ENCODE measurements at places on chromosomes 5 and 9.

- no peak for DNase-seq
Observed at GRCh38 chr5:57504357-57504756, 21.7 kb upstream of the ACTBL2 start.

DNA sequence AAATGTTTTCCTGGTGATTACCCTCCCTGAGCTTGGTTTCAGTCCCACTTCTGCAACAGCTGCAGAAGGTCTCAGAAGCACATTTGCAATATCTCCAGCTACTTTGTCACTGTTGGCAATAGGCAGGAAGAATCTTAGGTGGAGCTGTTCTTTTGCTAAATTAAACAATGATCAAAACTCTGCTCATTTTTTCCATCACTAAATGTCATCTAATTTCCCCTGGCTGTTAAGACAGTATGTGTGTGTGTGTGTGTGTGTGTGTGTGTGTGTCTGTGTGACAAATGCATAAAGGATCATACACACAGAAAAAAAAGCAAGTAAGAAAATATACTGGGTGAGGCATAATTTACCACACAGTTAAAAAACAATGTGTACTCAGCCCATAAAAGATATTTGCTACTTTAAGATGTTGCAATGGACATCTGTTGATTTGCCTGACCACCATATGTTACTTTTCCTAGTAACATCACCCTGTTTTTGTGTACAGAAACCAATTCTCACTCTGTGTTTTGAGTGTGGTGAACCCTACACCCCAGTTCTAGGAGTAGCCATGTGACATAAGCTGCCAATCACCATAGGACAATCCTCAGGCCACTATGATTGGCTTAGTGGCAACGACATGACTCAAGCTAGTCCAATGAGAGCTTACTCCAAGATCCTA, 572.6 kb upstream of the CLINT1 start:
- DNase-seq: peak; percentile 22

DNA sequence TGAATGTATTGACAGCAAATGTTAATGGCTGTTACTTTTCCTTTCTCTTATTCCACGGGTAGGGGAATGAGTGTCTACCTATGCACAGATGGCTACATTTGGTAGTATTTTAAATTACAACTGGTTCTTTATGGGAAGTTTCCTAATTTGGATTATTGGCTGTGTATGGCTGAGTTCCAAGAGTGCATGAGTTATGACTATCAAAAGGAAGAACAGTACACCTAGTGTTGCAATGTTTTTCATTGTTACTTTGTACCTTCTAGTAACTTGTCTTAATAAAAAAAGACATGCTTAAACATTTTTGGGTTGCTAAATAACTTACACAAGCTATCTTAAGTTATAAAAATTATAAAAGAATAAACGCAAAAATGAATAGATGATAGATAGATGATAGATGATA, 35.8 kb upstream of the MAMDC2 start:
- no peak for DNase-seq

DNA sequence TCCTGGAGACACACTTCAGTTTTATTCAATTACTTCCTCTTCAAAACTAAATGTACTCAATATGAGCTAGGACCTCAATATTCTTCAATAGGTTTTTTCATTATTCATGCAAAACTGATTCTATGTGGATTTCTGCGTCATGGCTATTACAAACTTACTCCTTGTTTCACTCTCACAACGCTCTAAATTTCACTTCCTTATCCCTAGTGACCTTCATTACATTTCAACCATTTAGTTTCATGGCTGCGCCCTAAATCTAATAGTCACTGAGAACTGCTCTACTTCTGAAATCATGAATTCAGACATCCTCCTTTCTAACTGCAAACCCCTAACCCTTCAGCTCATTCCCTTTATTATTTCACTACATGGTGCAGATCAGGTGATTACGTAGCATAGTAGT, 93.9 kb downstream of the SLC25A46 start:
- DNase-seq: no peak

- no peak for DNase-seq
Observed at GRCh38 chr9:69590266-69590665, 81.9 kb downstream of the APBA1 start.

DNA sequence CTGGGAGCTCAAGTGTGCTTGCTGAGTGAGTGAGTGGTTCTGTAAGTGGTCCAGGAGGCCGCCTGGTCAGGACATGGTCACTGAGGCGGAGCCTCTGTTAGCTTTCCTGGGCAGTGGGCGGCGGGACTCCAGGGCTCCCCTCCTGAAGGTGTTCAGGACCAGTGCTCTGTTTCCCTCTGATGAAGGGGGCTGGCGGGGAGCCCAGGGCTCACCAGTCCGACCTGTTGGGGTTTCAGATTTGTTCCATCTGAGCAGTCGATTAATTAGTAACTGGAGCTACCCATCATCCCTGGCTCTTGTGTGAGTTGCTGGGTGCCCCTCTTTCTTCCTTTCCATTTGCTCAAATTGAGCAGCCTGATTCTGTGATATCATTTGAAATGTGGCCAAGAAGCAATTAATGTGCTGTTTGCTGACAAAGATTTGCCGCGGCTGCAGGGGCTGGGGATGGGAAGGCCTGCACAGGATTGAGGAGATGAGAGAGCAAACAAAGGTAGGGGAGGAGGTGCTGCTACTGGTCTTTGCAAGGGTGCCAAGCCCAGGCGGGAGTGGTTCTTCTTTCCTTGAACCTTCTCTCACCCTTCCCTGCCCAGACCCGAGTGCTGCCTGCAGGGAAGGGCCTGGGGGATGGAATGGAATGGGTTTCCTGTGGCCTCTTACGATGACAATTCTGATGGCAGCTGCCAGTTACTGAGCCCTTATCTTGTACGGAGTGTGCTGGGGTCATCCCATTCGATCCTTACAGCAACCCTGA, 92.8 kb upstream of the PITX1 start:
- no peak for DNase-seq

DNA sequence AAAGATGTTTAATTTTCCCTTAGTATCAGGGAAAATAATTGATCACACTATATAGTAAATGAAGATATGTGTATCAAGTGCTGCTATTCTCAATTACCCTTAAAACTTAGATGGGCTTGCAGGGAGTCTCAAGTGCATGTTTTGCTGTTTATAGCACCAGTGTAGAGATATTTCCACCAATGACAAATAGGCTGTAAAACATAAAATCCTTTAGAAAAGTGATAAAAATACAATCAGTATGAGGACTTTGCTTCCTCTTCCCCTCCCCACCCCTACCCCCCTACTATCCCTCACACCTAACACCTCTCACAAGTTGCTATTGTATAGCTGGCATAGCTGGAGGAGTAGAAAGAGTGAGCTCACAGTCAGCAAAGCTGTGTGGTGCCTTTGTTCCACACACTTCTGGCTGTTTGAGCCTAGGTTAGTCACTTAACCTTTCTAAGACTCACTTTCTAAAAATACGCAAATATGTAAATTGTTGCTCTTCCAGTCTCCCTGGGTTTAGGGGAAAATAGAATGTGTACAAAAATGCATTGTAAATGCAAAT, 93.1 kb downstream of the PDE4D start:
- DNase-seq: no peak

- no peak for DNase-seq
Observed at GRCh38 chr9:101457003-101457402, 21.4 kb upstream of the ALDOB start.

- DNase-seq: no peak
Observed at GRCh38 chr5:88130211-88130815, 138.3 kb downstream of the TMEM161B start.

GRCh38 chr5:54619731-54620130, 102.2 kb downstream of the SNX18 start:
- DNase-seq: no peak

GRCh38 chr5:61362796-61363368, 30.8 kb downstream of the ZSWIM6 start:
- DNase-seq: no peak

- DNase-seq: peak; percentile 50
Observed at GRCh38 chr9:94847486-94847885, 121.0 kb downstream of the AOPEP start.

DNA sequence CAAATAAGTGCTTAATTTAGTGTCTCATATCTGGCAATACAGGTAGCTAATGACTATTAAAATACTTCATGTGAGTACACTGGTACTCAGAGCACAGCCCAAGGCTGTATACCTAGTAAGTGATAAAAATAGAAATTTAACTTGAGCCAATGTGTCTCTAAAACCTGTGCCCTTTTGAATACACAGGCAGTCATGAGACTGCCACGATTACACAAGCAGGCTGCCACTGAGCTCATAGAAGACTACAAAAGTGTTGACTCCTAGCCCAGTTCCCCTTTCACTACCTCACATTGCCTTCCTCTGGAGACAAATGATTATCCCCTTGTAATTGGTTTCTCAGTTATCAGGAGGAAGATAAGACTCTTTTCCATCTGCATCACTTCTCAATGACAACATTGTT, 66.3 kb upstream of the PAPPA start:
- no peak for DNase-seq

GRCh38 chr9:17955409-17955808, 376.5 kb downstream of the SH3GL2 start:
- no peak for DNase-seq

- no peak for DNase-seq
Observed at GRCh38 chr5:39156082-39156481, 63.3 kb downstream of the FYB1 start.

DNA sequence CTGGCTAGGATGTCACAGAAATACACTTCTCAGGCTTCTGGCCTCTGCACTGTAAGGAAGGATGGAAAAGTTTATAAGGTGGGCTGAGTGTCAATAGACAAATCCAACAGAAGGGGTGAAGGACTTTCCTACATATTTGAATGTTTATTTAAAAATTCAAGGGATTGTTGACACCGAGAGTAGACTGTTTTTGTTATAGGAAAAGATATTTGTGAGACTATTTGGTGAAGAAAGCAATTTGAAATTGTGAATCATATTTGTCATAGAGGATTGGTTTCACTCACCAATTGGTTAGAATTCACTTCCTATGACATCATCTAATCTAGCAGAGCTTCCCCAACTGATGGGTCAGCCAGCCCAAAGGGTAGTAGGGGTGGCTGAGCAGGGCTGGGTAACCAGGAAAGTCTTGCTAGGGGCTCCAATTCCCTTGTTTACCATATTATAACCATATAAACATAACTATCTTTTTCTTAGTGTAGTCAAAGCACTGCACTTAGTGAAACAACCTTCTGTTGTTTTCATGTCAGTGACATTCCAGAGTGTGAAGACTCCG, 14.9 kb upstream of the MEGF10 start:
- no peak for DNase-seq

DNA sequence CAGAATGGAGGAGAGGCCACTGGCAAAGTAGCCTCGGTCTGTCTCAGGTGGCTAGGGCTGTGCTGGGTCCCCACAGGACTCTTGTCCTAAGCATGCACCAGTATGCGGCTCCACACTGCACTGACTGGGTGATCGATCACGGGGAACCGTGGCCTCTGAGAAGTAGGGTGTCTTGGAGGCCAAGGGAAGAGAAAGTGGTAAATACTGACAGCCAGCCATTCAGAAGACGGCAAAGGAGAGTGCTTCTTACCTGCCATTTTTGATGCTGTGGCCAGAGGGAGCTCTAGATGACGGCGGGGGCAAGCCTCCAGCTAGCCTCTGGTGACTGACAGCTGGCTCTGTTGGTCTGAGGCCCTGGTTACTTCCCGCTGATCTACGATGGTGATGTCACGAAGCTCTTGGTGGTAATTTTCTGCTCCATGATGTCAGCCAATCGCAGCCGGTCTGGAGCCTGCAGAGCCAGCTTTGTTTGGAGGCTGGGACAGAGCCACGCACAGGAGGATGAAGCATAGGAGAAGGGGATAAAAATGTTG, 40.4 kb upstream of the GADD45G start:
- no peak for DNase-seq

GRCh38 chr5:619444-619843, 7.3 kb downstream of the CEP72 start:
- no peak for DNase-seq

GRCh38 chr9:126058011-126058531, 268.6 kb upstream of the MVB12B start:
- no peak for DNase-seq

DNA sequence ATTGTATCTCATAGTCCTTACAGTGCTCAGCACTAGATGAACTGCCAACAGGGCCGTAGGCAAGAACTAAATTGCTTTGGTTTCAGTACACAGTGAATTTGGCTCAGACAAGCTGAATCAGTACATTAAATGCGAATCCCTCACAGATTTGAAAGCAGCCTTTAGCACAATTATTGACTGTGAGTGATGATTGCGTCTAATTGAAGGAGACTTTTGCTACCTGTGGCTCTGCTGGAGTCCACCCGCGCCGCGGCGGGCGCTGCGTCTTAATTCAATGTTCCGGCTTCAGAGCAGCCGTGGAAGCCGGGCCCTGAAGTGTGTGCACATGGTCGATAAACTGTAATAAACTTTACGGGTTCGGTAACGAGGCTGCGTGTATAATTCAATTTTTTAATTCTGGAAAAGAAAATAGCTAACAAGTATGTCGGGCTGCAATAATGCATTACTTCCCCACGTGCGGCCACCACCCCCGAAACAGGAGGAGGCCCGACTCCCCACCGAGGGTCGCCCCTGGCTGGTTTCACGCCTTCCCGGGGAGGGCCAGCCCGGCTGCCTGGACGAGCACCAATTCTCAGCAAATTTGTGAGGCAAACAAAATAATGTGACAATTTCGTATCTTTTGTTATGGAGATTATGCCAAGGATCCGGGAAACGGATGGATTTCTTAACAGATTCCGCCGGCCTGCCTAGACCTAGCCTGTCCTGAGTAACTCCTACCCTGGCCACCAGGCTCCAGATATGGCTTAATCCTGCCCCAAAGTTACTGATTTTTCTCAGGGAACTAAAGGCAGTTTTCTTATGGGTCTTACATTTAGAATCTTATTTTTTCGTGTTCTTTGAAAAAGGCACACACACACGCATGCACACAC, 269.4 kb upstream of the IRX1 start:
- DNase-seq: no peak

- DNase-seq: no peak
Observed at GRCh38 chr9:126248680-126249079, 77.9 kb upstream of the MVB12B start.

GRCh38 chr5:79929095-79929494, 62.0 kb downstream of the MTX3 start:
- no peak for DNase-seq

DNA sequence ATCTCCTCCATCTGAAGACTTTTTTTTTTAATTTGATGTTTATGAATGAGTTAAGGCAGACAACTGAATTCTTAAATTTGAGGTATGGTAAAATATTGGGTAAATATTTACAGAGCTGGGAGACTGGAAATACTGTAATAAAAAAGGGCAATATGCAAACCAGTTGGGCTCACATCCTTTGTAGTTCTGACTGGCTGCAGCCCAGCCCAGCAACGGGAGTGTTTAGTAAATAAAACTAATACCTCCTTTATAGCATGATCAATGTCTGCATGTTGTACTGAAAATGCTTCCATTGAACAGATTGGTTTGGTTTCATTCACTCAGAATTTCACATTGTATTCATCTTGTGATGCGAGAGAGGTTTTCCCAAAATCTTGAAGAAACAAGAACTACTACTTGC, 365.0 kb downstream of the DMRT2 start:
- DNase-seq: no peak

- no peak for DNase-seq
Observed at GRCh38 chr9:13587571-13587970, 308.1 kb upstream of the MPDZ start.

DNA sequence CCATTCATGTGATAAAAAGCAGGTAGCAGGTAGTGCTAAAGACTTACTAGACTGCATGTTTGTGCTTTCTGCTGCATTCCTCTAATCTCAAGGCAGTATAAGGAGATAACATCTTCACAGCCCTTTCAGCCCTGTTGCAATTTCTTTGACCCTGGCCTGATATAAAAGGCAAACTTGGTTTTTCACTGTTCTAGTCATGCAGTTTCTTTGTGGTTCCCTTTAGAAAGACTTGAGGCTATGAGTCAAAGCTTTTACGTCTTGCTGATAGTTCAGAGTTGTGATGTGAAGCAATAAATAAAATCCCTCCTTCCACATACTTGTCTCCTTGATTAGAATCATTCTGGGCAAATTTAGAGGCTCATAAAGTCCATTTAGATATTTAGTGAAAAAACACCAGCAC, 88.6 kb upstream of the CDKN2B start:
- DNase-seq: no peak
